ENCODE measurements at places on chromosomes 5 and 9.

DNA sequence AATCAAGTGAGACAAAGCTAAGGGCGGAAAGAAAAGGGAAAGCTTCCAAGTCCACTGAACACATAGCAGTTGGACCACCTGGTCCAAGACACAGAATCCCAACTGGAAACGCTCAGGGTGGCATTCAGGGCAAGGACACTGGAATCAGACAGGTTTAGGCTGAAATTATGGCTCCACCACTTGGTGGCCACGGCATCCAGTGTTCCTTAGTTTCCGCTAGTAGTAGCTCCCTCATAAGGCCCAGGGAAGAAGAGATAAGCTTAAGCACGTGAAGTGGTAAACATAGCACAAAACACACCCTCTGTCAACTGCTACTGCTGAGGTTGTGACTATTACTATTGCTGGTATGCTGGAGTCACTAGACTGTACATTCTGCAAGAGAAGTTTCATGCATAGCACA, 209.4 kb downstream of the GLIS3 start:
- DNase-seq, result no peak

DNA sequence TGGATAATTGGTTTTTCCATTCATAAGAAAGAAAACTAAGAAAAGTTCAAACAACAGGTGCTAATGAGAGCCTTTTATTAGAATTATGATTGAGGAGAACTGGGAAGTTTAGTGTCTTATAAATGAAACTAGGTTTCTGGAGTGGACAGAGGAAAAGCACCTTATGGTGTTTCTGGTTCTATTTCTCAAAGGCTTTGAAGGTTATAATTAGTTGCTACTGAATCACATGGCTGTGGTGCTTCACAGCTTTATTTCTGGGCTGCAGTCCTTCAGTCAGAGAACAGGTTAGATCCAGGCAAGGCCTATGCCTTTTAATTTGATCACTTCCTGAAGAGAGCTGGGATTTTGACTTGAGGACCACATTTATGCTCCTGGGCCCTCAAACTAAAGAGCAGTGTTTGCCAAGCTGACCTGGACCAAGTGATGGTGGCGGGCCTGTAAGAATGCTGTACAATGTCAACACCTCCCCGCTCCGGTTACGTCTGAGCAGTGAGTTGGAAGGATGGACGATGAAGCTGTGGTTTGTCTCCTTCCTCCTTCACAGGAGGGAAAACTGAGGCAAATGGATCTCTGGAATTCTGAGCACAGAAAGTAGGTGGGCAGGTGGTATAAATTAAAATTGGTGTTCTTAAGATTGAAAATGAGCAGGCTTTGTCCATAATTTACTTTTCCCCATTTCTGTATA, 56.0 kb downstream of the ZNF462 start:
- no peak for DNase-seq

DNA sequence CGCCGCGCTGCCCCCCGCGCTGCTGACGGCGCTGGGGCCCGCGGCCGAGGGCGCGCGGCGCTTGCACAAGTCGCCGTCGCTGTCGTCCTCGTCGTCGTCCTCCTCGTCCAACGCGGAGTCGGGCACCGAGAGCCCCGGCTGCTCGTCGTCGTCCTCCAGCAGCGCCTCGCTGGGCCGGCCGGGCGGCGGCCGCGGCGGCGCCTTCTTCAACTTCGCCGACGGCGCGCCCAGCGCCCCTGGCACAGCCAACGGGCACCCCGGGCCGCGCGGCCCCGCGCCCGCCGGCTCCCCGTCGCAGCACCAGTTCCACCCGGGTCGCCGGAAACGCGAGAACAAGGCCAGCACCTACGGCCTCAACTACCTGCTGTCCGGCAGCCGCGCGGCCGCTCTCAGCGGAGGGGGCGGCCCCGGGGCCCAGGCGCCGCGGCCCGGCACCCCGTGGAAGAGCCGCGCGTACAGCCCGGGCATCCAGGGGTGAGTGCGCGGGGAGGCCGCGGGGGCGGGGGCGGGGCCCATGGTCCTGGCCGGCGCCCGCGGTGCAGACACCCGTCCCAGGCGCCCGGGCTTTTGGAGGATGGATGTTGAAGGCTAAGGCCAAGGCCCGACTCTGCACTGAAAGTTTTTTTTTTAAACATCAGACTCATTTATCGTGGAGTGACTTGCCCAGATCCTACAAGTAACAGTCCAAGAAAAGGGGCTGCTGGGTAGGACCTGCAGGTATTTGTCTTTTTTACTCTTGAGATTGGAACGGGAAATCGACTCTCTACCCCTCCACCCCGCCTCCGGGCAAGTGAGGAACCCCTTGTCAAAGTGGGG, 1.2 kb downstream of the TENT4A start:
- no peak for DNase-seq

- no peak for DNase-seq
Observed at GRCh38 chr5:36029914-36030313, 36.8 kb downstream of the UGT3A2 start.

All from NCI-H2171 treated with DMSO at 0.1 percent for 48 hours (cell line).